ENCODE measurements at places on chromosomes 7 and 10.

DNA sequence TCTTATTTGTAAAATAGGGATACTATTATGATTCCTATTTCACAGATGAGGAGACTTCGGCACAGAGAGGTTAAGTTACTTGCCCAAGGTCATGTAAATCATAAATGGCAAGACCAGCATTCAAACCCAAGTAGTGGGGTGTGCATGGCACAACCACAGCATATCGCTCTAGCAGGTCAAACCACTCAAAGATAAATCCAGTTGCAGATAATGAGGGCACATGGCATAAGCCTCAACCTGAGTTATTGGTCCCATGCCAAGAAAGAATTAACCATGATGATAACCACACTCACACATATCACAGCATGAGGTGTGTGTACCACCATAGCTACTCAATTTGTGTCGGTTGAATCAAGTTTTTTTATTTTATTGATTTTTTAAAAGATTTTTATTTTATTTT, 180.5 kb downstream of the CREB5 start:
- no peak for DNase-seq

DNA sequence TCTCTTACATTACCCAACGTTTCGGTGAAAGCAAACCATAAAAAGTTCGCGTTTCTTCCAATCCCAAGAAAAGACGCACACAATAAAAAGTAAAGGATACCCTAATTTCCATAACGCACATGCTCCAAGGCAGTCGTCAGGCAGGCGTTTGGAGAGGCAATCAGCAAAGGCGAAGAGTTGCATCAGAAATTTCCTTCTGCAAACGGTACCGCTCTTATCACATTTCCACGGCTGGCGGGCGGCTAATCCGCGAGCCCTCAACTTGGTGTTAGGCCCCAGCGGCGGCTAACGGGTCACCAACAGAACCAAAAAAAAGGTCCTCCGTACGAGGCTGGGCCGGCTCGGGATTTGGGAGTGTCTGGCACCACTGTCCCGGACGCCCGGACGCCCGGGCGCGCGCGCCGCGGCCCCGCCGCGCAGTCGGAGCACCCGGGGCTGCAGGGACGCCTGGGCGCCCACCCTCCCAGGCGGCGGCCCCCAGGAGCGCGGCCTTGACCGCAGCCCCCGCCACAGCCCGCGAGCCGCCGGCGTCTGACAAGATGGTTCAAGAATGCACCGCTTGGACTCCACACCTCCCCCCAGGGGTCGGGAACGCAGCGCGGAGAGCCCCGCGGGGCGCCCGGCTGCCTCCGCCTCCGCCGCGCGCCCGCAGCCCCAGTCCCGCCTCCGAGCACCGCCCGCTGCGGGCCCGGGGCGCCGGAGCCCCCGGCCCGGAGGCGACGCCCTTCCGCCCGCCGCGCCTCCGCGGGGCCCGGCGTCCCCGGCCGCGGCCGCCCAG, 9.8 kb upstream of the GRB10 start:
- DNase-seq: no peak

GRCh38 chr7:16412274-16413254, 8.8 kb downstream of the CRPPA start:
- DNase-seq: no peak

DNA sequence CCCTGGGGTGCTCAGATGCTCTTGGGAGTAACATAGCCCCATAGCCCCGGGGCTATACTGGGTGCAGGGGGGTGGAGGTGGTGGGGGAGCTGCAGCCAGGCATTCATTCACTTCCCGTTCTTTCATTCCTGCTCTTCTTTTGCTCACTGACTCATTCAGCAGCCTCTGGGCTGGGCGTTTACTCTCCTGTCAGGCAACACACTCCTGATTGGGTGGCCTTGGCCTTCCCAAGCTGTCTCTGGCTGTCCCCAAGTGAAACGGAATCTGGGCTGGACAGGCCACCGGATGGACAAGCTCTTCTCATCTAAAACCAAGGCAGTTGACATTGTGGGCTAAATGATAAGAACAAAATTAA, 34.6 kb downstream of the CHST3 start:
- DNase-seq: no peak

DNA sequence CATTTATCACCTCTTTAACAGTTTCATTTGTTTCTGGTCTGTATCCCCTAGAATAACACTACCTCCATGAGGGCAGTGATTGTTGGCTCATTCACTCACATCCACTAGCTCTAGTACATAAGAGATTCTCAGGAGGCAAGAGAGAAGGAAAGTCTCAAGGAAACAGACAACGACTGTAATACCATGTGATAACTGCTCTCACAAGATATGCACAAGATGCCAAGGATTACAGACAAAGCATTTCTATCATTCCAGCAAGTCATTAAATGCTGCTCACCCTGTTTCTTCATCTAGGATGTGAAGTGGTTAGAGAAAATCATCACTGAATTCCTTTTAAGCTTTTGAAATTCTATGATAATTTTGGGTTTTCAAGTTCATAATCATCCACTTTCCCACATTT, 115.3 kb downstream of the HIBADH start:
- DNase-seq: no peak

DNA sequence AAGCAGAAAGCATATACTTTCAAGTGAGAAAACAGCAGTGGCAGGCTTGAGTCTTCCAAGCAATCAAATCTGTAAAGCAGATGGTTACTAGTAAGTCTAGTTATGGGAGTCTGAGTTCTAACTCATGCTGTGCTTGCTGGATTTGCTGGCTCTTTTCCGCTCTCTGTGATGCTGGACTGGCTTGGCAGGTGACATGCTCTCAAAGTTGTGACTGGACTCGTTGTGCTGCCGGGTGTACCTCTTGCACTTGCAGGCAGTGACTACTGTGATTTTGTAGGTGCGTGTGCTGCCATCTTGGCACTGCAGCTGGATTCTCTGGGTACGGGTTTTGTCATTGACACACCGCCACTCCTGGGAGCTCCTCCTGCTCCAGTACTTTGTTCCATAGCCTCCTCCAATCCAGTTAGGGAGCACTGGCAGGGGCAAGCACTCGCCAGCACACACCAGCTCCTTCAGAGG, 3.1 kb downstream of the SOSTDC1 start:
- DNase-seq: no peak

DNA sequence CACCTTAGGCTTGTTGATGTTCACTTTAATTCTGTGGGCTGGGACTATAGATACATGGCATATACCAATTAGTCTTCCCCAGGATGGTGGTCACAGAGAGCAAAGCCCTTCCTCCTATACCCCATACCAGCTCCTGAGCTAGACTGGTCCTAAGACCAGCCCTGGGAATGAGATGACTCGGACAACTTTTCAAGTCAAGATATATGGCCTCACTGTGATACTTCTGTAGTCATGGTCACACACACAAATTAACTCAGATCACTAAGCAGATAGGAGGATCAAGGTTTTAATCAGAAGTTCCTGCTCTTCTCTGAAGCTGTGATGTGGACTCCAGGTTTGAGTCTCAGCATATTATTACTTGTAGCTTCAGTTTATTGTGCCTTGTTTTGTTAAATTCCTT, 53.1 kb downstream of the SLK start:
- no peak for DNase-seq

DNA sequence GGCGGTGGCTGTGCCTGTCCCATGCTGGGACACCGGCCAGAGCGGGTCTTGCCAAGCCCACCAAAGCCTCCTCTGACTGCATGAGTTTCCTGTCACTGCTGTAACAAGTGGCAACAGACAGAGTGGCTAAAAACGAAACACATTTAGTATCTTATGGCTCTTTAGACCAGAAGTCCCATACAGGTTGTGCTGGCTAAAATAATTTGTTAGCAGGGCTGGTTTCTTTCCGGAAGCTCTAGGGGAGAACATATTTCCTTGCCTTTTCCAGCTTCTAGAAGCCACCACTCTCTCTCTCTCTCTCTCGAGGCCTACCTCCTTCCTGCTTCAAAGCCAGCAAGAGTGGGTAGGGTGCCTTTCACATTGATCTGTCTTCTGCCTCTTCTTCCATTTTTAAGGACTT, 171.6 kb upstream of the PLPP4 start:
- DNase-seq: no peak

DNA sequence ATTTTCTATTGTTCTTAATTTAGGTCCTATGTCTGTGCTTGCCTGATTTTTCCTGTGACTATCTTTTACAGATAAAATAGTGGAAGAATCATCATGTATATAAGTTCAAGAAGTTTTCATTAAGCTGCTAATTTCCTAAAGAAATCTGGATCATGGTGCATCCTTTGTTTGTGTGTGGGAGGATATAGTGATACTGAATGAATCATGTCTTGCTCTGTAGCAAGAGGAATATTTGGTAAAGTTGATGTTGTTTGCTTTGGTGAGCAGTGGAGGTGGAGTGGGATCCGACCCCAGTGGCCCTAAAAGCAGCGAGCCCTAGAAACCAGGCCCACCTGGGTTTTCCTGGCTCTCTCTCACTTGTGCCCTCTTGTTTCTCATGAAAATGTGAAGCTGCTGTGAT, 83.7 kb downstream of the CCNY start:
- no peak for DNase-seq

- no peak for DNase-seq
These were observed 84.0 kb downstream of the NRBF2 start for GRCh38 chr10:63217120-63217605.

- no peak for DNase-seq
These were observed 28.0 kb downstream of the TMEM120A start for GRCh38 chr7:75966190-75966961.

- no peak for DNase-seq
These were observed 31.4 kb upstream of the DLX6 start for GRCh38 chr7:96973986-96974385.

DNA sequence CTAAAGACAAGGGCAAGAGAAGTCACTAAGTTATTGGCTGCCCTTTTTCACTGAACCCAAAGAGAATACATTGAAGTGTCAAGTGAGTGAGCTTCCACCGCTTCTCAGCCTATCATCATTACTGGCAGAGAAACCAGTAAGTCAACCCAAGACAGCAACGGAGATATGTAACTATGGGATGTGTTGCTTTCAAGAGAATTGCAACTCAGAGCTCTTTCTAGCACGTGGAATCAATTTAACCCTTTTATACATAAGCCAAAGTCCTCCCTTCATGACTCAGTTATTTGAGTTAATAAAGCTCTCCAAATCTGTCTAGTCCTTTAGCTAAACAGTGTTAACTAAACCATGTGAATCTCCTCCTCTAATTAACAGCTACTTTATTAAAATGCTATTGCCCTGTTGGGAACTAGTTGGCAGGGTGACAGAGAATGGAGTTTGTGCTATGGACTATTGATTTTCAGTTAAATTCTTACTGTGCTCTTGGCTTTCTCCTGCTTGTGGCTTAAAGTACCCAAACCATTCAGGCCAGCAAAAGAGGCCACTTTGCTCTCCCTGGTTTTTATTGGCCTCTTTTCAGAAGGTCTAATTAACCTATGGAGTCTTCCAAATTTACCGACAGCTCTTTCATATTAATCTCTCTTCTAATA, 287.7 kb downstream of the NRG3 start:
- DNase-seq: no peak

DNA sequence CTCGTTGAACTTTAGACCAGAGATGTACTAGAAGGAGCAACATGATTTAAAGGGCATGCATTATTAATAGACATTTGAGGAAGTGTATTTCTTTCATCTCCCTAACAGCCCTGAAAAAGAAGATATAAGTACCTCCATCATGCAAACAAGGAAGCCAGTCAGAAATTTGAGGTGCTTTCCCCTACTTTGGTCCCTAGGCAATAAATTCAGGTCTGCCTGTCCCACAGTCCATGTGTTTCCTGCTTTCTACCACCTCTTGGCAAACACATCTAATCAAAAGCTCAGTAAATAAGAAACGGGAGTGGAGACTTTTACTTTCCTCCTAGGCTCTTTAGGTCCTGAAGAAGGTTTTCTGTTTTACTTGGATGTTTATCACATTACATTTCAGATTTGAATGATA, 5.2 kb upstream of the SEMA3C start:
- DNase-seq: no peak

DNA sequence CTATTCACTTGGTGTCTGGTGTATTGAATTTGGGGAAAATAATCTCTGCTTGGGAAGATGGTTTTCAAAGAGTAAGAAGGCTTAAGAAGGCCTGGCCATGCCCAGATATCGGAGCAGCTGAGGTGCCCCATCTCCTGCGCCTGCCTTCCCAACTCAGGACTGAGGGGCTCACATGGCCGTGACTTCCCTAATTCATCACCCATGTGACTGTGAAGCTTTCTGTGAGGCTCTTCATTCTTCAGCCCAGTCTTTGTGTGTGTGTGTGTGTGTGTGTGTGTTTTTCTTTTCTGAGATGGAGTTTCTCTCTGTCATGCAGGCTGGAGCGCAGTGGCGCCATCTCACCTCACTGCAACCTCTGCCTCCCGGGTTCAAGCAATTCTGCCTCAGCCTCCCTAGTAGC, 53.2 kb downstream of the PROSER2 start:
- no peak for DNase-seq

GRCh38 chr10:105974803-105975456, 1189.6 kb downstream of the SORCS1 start:
- DNase-seq: no peak

DNA sequence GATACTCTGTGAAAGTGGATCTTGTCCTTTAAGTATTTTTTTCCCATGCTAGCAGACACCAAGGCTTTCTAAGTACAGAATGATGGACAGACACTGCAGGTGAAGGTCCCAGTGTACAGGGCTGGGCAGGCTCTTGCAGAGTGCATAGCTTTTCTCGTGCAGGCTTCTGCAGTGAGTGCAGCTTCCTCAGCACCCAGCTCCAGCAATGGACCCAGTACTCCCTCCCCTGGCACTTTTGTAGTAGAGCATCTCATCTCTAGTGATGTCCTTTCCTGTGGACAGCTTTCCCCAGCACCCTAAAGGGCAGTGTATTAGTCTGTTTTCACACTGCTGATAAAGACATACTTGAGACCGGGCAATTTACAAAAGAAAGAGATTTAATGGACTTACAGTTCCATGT, 104.3 kb downstream of the CUL2 start:
- DNase-seq: no peak

GRCh38 chr7:100949933-100950443, 654 bp downstream of the MUC3A start:
- no peak for DNase-seq

- no peak for DNase-seq
These were observed 31.6 kb downstream of the RBM33 start for GRCh38 chr7:155676052-155676451.

GRCh38 chr7:39453743-39454355, 112.4 kb upstream of the YAE1 start:
- DNase-seq: no peak

GRCh38 chr7:73726083-73726466, 6.6 kb upstream of the STX1A start:
- DNase-seq: no peak

DNA sequence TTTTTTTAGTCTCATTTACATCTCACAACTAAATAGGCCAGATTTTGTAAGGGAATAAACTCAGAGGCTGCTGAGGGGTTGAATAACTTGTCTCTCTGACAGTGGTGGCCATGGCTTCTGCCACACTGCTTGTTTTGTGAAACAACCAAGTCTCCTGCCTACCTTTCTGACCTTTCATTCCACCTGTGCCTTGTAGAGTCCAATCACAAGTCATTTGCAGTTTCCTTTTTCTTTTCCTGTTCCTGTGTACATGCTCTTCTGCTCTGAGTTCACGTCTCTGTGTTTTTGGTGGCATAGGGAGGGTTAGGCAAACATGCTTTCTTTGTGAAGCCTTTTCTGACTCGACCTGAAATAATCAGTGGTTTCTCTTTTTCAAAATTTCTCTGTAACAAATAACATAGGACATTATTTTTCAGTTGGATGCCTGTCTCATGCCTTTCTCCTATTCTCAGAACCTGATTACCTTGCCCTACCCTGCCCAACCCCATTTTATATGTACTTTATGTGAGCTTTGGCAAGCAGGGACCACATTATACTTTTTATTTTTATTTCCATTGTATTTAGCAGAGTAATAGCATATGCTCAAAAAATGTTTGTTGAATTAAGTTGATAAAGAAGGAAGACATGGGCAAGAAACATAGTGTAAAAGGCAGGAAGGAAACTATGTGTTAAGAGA, 81.7 kb downstream of the HDAC9 start:
- no peak for DNase-seq

GRCh38 chr7:154869436-154869835, 133.5 kb downstream of the PAXIP1 start:
- DNase-seq: no peak

Measured in stimulated activated CD4-positive, alpha-beta T cell treated with anti-CD3 and anti-CD28 coated beads, Interleukin-1b, Interleukin-23, amount 100 ng/mL, for 1 hour (primary cell).